ENCODE measurements at places on chromosomes 3 and 15.

- no peak for DNase-seq
Observed at GRCh38 chr15:69718436-69718835, 265.8 kb downstream of the RPLP1 start.

- DNase-seq = no peak
Observed at GRCh38 chr3:109155828-109156227, 19.3 kb downstream of the C3orf85 start.

DNA sequence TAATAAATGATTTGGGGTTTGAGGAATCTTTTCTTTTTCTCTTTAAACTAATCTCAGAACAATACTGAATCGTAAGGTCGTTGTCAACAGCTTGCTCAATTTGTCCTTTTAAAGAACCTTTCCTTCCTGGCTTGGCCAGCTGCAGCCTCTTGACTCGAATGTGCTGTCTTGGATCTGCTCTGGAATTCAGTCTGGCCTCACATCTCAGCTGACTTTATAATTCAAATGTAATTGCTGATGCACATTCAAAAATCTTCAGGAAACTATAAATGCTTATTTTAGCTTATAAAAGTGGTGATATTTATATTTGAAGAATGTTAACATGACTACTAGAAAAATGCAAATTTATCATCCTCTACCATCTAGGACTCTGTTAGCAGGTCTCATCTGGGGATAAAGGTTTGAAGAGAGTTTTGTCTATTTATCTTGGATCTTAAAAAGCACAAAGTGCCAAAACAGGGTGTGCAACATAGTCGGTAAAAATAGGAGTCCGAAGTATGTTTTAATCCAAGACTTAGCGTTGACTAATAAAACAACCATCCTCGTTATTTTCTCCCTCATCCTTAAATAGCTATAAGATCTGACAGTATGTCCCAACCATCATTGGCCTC is 1035.2 kb downstream of the MCTP2 start:
- DNase-seq = no peak

DNA sequence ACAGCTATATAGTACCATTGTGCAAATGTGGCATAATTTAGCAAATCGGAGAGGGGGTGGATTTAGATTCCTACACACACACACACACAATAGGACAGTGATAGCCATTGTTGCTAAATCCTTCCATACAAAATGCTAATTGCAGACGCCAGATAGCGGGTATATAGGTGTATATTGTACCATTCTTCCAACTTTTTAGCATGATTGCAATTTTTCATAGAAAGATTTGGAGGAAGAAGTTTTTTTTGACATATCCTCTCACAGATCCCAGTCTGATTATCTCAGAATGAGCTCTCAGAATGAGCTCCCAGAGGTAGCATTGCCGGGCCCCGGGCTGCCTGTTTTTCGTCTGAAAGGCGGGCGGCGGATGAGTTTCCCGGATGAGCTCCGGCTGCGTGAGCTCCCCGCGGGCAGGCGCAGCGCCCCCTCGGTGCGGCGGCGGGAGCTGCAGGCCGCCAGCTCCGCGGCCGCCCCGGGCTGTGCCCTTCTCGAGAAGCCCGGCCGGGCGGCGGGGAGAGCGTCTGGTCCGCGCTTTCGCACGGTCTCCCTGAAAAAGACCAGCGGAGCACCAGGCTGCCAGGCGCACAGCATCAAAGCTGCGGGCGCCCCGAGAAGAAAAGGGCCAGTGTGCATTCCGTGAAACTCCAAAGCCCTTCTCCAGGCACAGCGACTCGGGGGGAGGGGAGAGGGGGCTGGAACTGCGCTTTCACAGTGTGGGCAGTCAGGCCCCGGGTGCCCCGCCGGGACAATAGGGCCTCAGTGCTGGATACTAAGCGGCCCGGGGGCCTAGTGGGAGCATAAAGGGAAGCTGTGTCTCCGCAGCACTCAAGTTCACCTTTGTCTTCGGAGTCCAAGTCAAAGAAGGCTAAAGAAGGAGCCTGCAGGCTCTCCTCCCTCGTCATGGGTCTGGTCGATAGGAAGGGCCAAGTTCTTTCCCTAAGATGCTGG is 12.0 kb upstream of the SHC4 start:
- DNase-seq = peak; percentile 50

GRCh38 chr3:37918627-37919026 is 56.9 kb downstream of the CTDSPL start:
- no peak for DNase-seq

DNA sequence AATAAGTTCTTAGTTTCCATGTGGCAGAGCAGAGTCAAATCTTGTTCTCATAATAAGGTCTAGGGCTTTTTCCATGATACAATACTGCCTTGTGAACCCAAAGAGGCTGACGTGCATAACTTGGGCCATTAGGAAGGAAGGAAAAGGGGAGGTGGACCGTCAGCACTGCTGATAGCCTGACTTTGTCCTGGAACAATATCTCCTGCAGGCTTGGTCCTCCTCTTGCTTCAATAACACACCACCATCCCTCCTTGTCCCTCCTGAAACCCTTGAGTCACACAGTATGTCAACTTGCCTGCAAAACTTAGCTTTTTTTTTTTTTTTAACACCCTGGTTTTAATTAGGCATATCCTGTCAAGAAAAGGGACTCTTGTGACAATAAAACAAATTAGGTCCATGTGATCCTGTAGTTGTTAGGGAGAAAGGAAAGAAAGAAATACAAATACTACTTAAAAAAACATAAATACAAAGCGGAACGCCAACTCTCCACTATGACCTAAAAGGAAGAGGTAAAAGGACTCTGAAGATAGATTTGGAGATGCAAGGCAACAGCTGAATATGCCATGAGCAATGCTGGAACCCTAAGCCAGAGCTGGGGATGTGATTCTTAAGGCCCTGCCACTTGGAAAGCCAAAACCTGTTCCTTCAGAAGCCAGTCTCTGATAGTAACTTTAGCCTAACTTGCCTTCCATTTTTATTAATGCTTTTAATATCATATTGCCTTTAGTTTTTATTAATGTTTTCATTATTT is 67.0 kb downstream of the WWTR1 start:
- no peak for DNase-seq

- no peak for DNase-seq
Observed at GRCh38 chr3:194009019-194009418, 126.9 kb upstream of the HES1 start.

DNA sequence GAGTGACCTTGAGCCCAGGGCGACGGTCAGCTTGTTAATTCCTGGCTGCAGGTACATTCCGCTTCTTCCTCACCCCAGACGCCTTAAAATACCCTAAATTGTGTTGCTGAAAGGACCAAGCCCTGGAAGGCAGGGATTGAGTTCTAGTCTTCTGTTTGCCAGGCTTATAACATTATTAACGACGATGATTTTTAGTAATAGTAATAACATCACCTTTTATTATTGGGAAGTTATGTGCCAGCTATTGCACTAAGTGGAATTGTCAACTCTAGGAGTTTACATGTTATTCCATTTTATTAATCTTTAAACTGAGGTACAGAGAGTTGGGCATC is 409 bp downstream of the OXNAD1 start:
- no peak for DNase-seq

GRCh38 chr15:25088261-25088790 is 133.5 kb downstream of the SNRPN start:
- no peak for DNase-seq

GRCh38 chr15:76337696-76338485 is 1.3 kb downstream of the ISL2 start:
- no peak for DNase-seq

DNA sequence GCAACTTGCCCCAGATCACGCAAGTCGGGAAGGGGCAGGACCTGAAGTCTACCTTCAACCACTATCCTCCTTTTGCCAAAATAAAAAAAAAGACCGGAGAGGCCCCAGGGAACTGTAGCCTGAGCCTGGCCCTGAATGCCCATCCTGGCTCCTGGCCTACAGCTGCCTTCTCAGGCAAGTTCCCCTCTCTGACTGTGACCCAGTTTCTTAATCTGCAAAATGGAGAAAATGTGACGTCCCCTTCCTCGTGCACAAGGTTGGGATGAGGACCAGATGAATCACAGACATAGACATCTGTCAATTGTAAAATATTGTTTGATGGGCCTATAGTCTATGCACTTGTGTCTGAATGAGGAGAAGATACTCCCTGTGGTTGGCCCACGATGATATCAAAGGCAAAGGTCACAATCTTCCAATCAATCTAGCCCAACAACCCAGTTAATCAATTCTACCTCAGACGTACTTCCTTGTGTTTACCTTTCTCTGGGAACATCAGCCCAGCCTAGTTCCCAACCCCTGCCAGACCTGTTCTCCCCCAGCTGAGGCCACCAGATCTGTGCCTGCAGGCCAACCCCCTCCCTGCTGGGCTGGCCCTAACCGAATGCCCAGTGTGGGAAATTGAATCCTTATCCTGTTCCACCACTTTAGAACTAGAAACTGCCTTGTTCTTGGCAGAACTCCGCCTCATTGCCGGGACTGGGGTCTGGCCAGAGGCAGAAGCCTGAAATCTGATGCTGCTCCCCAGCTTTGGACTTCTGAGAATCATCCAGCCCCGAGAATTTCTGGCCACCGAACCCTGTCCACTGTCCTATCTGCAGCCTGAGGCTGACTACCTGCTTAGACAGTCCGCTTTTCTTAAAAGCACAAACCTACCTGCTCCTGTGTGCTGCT is 101.8 kb upstream of the LIPC start:
- no peak for DNase-seq

DNA sequence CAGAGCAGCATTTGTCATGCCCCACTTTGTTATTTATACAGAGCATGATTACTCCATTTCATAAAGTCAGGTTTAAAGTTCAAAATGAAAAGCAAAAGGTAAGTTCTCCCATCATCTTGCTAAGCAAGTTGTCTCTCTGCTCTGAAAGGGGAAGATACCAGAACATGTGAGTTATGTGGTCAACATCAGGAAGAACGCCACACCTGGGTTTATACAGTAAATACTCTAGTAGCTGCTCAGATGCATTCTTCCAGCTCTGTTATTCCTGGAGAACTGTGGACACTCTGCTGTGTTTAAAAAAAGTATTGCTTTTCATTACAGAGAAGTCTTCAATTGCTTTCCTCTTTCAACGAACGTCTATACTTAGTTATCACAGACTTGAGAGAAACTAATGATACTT is 145.7 kb downstream of the PLCL2 start:
- DNase-seq = no peak

- DNase-seq = no peak
Observed at GRCh38 chr3:53044711-53045517, 959 bp downstream of the SFMBT1 start.

GRCh38 chr3:77563012-77563411 is 523.1 kb downstream of the ROBO2 start:
- no peak for DNase-seq

DNA sequence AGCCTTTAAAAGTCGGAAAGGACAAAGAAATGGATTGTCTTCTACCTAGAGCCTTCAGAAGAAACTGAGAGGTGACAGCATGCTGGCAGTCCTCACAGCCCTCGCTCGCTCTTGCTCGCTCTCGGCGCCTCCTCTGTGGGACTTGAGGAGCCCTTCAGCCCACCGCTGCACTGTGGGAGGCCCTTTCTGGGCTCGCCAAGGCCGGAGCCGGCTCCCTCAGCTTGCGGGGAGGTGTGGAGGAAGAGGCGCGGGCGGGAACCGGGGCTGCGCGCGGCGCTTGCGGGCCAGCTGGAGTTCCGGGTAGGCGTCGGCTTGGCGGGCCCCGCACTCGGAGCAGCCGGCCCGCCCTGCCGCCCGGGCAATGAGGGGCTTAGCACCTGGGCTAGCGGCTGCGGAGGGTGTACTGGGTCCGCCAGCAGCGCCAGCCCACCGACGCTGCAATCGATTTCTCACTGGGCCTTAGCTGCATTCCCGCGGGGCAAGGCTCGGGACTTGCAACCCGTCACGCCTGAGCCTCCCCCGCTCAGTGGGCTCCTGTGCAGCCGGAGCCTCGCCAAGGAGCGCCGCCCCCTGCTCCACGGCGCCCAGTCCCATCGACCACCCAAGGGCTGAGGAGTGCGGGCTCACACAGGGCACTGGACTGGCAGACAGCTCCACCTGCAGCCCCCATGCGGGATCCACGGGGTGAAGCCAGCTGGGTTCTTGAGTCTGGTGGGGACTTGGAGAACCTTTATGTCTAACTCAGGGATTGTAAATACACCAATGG is 953.8 kb upstream of the GBE1 start:
- DNase-seq = no peak

- no peak for DNase-seq
Observed at GRCh38 chr3:101104321-101104720, 111.1 kb upstream of the ABI3BP start.

GRCh38 chr15:25532269-25533140 is 93.7 kb upstream of the UBE3A start:
- no peak for DNase-seq

- DNase-seq = no peak
Observed at GRCh38 chr3:29412110-29412509, 131.2 kb downstream of the RBMS3 start.

DNA sequence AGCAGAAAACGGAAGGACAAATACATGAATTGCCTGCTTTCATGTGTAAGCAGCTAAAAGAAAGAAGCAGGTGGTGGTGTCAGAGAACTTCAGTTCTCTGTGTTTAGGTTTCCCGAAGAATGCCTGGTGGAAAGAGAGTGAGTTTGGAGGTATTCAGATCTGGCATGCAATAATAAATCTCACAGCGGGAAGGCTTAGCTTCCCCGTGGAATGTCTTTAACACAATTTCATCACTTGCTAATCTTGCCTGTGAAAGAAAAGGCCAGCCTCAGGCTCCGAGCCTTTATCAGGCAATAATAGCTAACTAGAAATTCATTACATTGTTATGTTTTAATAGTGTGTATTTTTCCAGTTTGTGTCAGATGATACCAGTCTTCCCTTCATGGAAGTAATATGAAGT is 220.3 kb downstream of the PDZRN3 start:
- no peak for DNase-seq

- no peak for DNase-seq
Observed at GRCh38 chr3:174439331-174440252, 419.5 kb upstream of the NAALADL2 start.

DNA sequence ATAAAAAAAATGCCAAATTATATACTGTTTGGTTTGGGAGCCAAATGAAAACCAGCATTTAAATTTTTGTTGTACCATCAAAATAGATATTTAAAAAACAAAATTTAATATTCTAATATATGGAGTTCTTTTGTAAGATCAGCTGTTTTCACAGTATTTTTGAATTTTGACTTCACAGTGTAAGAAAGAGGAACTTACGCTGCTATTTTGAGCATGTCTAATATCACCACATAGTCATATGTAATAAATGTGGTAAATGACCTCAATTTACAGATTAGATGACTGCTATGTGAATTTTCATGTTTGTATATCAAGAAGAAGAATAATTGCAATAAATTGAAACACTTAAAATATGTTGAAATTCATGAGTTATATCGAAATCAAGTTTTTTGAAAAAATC is 189.6 kb downstream of the ARRDC4 start:
- no peak for DNase-seq

- no peak for DNase-seq
Observed at GRCh38 chr3:153911116-153911515, 210.1 kb upstream of the ARHGEF26 start.

DNA sequence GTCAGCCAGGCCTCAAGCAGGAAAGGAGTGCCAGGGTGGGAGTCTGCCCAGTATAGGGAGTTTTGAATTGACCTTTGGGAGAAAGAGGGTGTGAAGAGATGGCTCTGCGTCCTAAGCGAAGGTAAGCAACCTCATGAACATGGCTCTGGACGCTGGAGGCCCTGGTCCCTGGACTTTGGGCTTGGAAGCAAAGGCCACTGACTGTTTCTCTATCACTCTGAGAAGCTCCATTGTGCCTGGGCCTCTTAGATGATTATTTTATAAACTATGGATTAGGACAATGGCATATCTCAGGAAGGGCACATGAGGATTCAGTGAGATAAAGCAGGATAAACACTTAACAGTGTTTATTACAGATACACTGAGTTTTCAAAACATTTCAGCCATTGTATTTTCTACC is 59.0 kb downstream of the SUCLG2 start:
- no peak for DNase-seq
